SK-N-SH (cell line): ENCODE measurements at places on chromosomes 6 and 20. TPM values are rescaled to one million over a fixed set of nuclear protein-coding genes. Genes with fewer than 3 reads are reported as not detected.

HSF2 gene
- 22.2 and 28.0 TPM in 2 replicates for polyA plus RNA-seq

SULF2 gene
- polyA plus RNA-seq, result 11.3 and 20.2 TPM in 2 replicates

TRIM15 gene
- not detected in 2 replicates for polyA plus RNA-seq

- DNase-seq, result no peak
Measured at GRCh38 chr6:117469356-117469755, 13.1 kb upstream of the DCBLD1 start.

- DNase-seq, result no peak
Measured at GRCh38 chr6:154218301-154218700, 138.3 kb downstream of the IPCEF1 start.

DNA sequence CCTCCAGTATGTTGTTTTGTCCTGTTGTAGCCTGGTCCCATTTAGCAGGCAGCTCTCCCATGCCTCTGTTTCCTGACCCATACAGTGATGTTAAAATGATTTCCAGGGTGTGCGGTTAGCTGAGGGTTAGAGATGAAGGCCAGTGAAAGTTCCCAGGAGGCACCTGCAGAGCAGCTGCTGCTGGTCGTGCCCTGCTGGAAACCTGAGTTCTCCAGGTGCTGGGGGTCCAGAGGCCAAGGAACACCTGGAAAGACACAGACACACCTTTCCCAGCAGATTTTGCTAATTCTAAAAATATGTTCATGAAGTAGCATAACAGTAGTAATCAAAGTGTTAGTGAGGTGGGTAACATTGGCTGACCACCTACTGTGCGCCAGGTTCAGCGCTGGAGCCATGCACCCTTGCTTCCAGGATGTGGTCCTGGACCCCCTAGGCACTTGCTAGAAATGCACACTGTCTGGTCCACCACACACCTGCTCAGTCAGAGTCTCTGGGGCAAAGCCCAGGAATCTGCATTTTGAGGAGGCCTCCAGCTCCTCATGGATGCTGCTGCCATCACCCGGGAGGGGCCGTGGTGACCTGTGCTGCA is 118.7 kb downstream of the SYNDIG1 start:
- DNase-seq, result no peak

DNA sequence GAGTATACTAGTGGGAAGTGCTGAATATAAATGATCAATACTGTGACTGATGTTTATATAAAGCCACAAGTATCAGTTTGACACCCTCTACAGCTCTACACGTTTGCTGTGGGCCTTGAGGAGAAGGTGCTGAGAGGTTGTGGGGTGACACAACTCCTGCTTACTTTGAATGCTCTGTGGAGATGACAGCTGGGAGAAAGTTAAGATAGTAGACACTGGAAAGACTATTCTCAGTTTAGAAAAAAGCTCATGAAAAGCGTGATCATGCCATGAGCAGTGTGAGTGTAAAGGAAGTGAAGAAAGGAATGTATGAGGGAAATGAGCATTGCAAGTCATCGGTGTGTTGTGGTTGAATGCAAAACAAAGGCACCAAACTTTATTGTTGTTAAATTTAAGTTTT is 215.8 kb downstream of the UTRN start:
- DNase-seq, result no peak

RAMACL gene
- 0.10 and 0.39 TPM in 2 replicates for polyA plus RNA-seq

GRCh38 chr6:24991810-24992467 is 56.2 kb upstream of the RIPOR2 start:
- DNase-seq, result peak; percentile 51

DNA sequence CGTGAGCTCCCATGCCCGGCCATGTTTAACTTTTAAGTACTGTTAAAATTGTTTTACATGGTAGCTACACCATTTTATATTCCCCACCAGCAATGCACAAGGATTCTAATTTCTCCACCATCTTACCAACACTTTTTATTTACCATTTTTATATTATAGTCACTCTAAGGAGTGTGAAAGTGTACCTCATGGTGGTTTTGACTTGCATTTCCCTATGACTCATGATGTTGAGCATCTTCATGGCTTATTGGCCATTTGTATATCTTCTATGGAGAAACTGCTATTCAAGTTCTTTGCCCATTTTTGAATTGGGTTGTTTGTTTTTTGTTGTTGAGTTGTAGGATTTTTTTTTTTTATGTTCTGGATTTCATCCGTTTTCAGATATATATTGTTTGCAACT is 15.6 kb upstream of the BPHL start:
- no peak for DNase-seq

GRCh38 chr20:9515214-9515585 is 810 bp downstream of the LAMP5 start:
- DNase-seq, result peak; percentile 54

DNA sequence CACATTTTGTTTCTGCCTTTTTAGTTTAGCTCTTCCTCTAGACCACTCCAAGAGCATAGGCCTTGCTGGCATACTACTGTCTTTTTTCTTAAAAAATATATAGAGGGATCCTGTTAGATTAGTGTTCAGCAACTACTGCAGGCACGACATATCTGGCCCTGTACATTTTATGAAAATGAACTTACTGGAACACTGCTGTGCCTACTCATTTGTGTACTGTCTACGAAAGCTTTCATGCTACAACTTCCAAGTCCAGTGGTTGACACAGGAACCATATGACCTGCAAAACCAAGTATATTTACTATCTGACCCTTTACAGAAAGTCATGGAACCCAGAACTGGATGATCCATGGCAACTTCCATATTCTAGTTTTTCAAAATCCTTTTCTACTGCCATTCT is 66.6 kb upstream of the SPTLC3 start:
- no peak for DNase-seq

- no peak for DNase-seq
Measured at GRCh38 chr6:10877012-10877411, 4.8 kb downstream of the GCM2 start.

GRCh38 chr6:13194852-13195251 is 133.5 kb downstream of the TBC1D7 start:
- DNase-seq, result peak; percentile 50

GRCh38 chr6:81909981-81910900 is 157.8 kb upstream of the TENT5A start:
- DNase-seq, result no peak

- DNase-seq, result no peak
Measured at GRCh38 chr6:139473231-139473701, 98.8 kb upstream of the CITED2 start.

- no peak for DNase-seq
Measured at GRCh38 chr6:42627674-42628073, 63.8 kb downstream of the UBR2 start.

GRCh38 chr20:19996917-19997316 is 20.2 kb upstream of the NAA20 start:
- DNase-seq, result no peak

GRCh38 chr6:167341665-167342655 is 17.1 kb downstream of the TTLL2 start:
- DNase-seq, result no peak

DNA sequence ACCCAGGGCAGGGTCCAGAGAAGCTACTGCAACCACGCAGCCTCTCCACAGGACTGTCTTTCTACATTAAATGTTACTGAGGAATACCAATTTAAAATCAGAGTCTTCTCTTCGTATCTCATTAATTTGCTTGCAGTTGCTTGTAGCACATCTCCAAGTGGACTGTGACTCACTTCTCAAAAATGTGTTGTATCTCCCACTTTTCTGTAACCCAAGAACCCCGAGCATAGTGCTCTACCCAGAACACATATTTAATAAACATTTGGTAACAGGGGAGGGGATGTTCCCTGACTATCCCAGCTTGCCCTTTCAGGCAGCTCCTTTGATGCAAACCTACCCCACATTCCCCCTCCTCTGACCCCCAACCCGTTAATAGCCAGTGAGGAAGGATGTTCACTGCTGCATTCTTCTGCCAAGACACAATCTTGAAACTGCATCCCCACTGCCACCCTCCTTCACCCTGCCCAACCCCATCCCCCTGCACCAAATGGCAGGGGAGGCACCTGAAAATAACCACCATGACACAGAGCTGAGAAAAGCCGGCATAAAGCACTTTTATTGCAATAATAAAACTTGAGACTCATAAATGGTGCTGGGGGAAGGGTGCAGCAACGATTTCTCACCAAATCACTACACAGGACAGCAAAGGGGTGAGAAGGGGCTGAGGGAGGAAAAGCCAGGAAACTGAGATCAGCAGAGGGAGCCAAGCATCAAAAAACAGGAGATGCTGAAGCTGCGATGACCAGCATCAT is 24.2 kb downstream of the FKBP1A start:
- DNase-seq, result no peak

GLP1R gene
- polyA plus RNA-seq, result not detected in 2 replicates

DNA sequence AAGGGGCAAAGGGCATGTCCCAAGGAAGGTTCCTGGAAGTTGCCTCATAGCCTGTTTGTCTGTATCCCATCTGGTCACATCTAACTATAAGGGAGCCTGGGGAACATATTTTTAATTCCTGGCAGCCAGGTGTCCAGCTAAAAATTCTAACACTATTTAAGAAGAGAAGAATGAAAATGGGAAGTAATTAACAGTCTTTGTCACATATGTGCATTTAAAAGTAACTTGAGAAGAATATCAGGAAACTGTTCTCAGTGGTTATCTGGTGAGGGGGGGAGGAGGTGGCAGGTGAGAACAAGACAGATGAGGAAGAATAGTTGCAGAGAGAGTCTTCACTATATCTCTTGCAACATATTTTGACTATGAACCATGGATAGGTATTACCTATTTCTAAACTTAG is 75.5 kb upstream of the ELOVL5 start:
- no peak for DNase-seq

AVP gene
- polyA plus RNA-seq, result not detected in 2 replicates

SYNE1 gene
- 31.1 and 38.7 TPM in 2 replicates for polyA plus RNA-seq

- DNase-seq, result no peak
Measured at GRCh38 chr6:158160932-158161539, 7.0 kb downstream of the SERAC1 start.

EMILIN3 gene
- polyA plus RNA-seq, result 0.02 and 0.08 TPM in 2 replicates

- no peak for DNase-seq
Measured at GRCh38 chr20:58880994-58881752, 28.7 kb downstream of the GNAS start.

DNA sequence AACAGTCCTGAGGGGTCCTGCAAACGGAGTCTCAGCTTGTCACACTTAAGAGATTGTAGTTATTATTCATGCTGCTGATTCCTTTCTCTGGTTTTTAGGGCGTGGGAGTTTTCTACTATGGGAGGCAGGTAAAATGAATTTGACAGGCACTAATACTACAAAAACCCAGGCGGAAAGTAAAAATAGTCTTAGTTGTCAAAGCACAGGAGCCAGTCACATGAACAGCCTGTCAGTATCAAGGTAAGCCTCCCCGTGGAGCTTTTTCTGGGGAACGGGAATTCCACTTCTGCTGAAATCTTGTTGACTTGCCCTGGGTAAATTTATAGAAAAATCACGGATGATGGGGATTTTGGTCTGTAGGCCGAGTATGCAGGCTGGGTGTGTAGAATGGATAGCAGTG is 79.8 kb downstream of the SLC24A3 start:
- DNase-seq, result no peak

ATAT1 gene
- polyA plus RNA-seq, result 35.4 and 36.2 TPM in 2 replicates

GRCh38 chr20:35117196-35117595 is 24.6 kb upstream of the TRPC4AP start:
- no peak for DNase-seq

- no peak for DNase-seq
Measured at GRCh38 chr6:74654296-74654695, 551.6 kb downstream of the COL12A1 start.

NKAPL gene
- polyA plus RNA-seq, result not detected in 2 replicates

PKIB gene
- 0.30 and 0.32 TPM in 2 replicates for polyA plus RNA-seq

DNA sequence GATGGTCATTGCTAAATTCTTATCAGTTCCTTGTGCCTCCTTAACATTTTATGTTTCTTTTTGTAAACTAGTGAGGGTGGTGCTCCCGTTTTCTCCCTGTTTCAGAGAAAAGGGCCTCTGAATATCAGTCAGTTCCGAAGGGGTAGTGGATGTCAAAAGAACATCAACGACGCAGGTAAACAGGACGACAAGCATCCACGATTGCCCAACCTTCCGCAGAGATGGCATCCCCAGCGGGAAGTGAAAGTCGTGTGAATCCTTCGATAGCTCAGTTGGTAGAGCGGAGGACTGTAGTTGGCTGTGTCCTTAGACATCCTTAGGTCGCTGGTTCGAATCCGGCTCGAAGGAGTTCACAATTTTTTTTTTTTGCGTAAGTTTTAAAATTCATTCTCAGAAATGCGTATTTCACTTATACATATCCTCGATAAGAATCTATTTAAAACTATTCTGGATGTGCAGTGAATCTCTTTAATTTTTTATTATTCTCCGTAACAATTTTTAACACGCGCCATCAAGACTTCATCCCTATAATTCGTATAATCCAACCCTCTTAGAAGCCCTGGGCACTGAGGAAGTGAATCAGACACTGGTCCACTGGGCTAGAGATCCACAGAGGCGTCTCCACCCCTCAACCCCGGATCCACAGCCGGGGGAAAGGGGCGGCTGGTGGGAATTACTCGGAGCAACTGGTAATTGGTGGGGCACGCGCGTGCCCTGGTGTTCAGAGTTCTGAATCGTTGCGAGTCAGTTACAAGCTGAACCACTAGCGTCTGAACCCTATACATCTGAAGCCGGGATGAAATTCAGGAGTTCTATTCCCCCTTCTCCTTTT is 27.9 kb upstream of the ABT1 start:
- DNase-seq, result peak; percentile 75

TP53TG5 gene
- polyA plus RNA-seq, result not detected in 2 replicates

DNA sequence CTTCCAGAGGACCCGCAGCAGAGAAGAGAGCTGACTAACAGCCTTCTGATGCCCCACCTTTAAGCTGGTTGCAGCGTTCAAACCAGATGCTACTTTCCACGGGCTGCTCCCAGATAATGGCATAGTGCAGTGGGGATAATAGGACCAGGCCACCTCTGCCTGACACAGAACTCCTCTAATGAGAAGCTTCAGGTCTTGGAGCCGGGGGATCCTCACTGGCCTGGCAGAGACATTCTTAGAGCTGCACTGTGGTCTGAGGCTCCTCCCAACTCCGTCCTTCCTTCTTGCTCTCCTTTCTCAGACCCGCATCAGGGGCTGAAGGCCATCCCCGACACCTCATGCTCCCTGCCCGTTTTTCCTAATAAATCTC is 206.6 kb upstream of the MARCKS start:
- no peak for DNase-seq

MYCT1 gene
- polyA plus RNA-seq, result 7.6 and 15.4 TPM in 2 replicates

SUPT3H gene
- 10.9 and 16.6 TPM in 2 replicates for polyA plus RNA-seq

GRCh38 chr6:11218102-11218442 is 14.4 kb downstream of the NEDD9 start:
- DNase-seq, result no peak

ATG5 gene
- 15.5 and 16.7 TPM in 2 replicates for polyA plus RNA-seq

PRL gene
- not detected in 2 replicates for polyA plus RNA-seq

TPBG gene
- 128 and 147 TPM in 2 replicates for polyA plus RNA-seq

DNA sequence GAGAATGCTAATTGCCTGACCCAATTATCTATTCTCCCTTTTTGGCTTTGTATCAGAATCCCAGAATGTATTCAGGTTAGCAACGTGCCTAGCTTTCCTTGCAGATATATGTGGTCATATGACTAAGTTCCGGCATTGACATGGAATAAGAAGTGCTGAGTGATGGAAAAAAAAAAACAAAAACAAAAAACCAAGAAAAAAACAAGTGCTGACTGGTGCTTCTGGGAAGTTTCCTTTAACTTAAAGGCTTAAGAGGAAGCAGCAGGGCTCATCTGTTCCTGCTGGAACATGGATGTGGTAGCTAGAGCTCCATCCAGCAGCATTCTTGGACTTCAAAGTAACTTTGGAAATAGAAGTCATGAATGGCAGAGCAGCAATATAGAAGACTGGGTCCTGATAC is 10.4 kb upstream of the RPF2 start:
- no peak for DNase-seq

GRCh38 chr20:408843-409696 is 971 bp downstream of the RBCK1 start:
- DNase-seq, result no peak
